ENCODE measurements at places on chromosomes 1 and 21.

- H3K4me1 ChIP-seq: no peaks in the 10 kb centered on the region
- no peaks in the 10 kb centered on the region for H3K36me3 ChIP-seq
- peaks cover 2% of the 10 kb centered on the region for H3K27me3 ChIP-seq
- DNase-seq: no peak
Observed at GRCh38 chr1:30465096-30465495, 258.3 kb downstream of the MATN1 start.

DNA sequence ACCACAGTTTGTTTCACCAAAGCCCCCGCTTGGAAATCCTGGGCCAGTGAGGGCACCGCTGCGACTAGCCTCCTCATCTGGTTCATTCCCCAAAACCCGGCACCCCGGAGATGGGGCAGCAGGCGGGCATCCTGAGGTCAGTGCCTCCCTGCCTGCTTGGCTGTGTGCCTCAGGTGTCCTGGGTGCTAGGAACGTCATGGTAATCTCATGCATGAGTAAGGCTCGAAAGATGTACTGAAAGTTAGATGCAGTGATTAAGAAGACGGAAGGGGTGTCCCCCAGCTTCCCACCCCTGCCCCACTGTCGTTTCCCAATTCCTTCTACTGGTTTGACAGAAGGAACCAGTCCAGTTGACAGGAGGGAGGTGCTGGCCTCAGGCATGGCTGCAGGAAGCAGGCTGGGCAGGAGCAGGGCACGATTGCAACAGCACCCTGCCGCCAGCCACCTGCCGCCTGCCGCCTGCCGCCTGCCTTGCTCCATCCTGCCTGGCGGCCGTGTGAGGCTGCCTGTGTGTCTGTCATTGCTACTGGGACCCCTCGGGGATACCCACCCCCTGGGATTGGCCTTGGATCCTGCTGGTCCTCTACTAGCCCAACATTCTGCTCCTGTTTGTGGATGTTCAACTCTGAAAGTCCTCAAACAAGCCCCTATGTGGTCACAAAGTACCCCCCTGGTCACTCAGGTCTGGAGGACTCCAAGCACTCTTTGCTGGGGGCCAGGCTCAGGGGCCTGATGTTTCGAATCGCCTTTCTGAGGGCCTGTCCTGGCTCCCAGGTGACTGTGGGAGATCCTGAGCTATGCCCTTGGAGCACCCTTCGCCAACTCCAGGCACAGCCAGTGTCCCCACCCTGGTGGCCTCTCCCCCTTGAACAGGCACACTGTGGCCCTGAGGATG, 73.0 kb upstream of the IFFO2 start:
- H3K4me3 ChIP-seq: no peak overlapping the region
- no peak for DNase-seq
- H3K27me3 ChIP-seq: peaks cover 36% of the 10 kb centered on the region
- H3K4me1 ChIP-seq: no peaks in the 10 kb centered on the region
- H3K36me3 ChIP-seq: no peaks in the 10 kb centered on the region

- peaks cover 9% of the 10 kb centered on the region for H3K36me3 ChIP-seq
- no peak for DNase-seq
- peaks cover 13% of the 10 kb centered on the region for H3K4me1 ChIP-seq
Observed at GRCh38 chr1:39850606-39851216, 32.6 kb downstream of the TRIT1 start.

GRCh38 chr1:85611856-85612255, 31.3 kb downstream of the CCN1 start:
- H3K27ac ChIP-seq: no peak overlapping the region
- H3K4me3 ChIP-seq: no peak overlapping the region
- peaks cover 6% of the 10 kb centered on the region for H3K27me3 ChIP-seq
- H3K36me3 ChIP-seq: no peaks in the 10 kb centered on the region

DNA sequence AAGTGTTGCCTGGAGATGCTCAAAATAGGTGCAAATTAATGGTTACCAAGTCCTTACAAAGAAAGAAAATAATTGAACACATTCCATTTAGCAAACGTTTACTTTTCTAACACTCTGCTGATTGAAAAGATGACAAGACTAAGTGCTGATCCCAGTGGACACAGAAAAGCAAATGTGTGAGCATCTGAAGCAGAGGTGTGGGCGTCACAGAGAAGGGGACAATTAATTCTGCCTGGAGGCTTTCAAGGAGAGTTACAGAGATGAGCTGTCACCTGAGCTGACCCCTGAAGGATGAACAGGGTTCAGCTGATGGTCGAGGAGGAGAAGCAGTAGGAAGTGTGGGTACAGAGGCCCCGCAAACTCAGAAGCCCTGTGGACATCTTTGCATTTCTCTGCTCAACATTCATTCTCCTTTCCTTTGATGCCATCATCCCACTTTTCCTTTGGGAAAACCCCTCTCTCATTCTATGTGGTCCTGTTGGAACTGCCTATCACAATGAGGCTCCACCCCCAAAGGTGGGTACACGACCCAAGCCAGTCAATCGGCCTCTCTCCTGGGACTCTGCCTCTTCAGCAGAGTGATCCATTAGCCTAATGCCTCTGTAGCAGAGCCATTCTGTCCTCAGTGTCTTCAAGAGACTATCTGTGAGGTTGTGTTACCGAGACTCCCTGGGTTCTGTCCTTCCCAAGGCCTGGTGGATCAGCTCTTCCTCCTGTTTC, 17.2 kb upstream of the PLA2G2E start:
- H3K4me1 ChIP-seq: no peaks in the 10 kb centered on the region
- no peaks in the 10 kb centered on the region for H3K36me3 ChIP-seq
- H3K27me3 ChIP-seq: no peaks in the 10 kb centered on the region
- H3K27ac ChIP-seq: no peak overlapping the region
- no peak overlapping the region for H3K4me3 ChIP-seq
- DNase-seq: no peak

GRCh38 chr1:187262731-187263130, 434.0 kb downstream of the PLA2G4A start:
- no peak for DNase-seq
- no peak overlapping the region for H3K4me3 ChIP-seq
- no peaks in the 10 kb centered on the region for H3K27me3 ChIP-seq
- no peaks in the 10 kb centered on the region for H3K36me3 ChIP-seq
- H3K4me1 ChIP-seq: no peaks in the 10 kb centered on the region
- H3K27ac ChIP-seq: no peak overlapping the region
